Right cardiac atrium (tissue), 5 donors: ENCODE measurements at places on chromosomes 2 and 18. TPM values are rescaled to one million over a fixed set of nuclear protein-coding genes. Genes with fewer than 3 reads are reported as not detected.

DNA sequence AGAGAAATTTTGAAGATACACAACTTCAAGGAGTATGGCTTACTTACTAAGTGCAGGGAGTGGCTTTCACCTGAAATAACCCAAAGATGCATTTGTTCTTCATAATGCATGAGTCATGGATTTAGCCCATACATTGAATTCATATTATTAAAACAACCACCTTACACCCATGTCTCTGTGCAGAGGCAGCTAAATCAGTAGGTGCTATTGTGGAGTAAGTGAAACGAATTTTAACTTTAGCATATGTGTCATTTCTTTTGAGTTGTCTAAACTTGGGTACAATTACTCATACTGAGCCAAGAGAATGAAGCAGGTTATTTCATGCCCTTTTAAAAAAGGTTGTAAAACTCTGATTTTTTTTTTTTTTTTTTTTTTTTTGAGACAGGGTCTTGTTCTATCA is 11.0 kb upstream of the ANKRD29 start:
- no peak for DNase-seq

DNA sequence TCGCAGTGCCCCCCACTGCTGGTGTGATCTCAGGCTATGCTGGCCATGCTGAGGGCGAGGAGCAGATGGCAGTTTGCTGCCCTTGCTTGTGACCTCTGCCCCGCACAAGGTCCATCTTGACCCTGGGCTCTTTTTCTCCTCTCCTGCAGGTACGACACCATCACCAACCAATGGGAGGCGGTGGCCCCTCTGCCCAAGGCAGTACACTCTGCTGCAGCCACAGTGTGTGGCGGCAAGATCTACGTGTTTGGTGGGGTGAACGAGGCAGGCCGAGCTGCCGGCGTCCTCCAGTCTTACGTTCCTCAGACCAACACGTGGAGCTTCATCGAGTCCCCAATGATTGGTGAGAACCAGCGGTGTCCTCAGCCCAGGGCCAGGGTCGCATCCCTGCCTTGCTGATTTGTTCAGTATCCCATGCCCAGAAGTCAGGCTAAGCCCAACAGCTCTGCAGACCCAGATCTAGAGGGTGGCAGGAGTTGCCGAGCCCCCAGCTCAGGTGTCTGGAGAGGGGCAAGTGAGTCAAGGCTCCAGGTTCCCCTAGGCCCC is 223.8 kb downstream of the ATAD2B start:
- DNase-seq: peak; percentile 29

DNA sequence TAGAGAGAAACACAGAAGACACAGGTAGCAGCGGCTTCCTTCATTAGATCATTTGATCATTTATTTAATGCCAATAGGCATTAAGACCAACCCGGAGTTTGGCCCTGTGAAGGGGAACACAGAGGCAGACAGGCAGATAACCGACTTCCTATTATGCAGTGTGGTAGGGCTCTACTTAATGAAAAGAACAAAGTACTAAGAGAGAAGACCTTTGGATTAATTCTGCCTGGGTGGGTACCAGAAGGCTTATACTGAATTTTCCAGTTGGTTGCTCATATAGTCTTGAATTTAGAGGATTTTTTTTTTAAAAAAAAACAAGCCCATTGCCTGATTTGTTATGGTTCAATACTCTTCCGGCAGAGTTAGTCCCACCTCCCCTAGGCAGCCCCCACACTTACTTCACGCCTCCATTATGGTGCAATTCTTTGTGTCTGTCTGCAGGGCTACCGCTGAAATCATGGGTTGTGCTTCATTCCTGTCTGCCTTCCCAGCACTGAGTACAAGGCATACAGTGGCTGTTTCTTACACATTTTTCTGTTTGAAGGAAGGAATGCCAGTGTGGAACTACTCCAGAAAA is 244.3 kb upstream of the APCDD1 start:
- no peak for DNase-seq

The MGAT4A gene
- total RNA-seq: 24.9 TPM

The WDR7 gene
- 26.7 TPM for total RNA-seq

DNA sequence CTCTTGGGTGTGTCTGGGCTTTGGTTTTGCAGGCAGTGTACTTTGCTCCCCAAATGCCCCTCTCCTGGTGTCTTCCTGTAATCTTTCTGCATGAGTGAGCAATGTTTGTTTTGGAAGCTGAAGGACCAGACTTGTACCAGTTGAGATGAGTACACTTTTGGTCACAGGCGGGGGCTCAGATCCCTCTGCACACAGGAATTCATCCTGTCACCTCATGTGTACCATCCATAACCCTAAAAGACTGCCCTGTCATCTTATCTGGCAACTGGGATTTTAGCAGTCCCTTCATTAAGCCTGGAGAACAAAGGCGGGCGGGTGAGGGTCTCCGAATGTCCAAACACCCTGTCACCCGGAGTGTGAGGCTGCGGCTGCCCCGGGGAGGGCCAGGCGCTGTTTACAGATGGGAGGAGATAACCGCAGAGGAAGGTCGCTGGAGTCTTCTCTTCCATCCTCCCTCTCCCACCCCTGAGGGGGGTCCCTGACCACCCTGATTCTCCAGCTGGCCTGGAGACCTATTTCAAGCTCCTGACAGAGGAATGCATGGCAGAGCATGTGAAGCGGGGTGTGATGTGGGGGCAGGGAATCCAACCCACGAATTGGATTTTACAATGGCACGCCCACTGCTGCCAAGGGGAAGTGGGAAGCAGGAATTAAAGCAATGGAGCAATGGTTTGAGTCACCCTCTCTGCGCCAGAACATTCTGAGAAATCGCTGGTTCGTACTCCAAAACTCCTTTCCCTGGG is 158.2 kb upstream of the MYCN start:
- no peak for DNase-seq

DNA sequence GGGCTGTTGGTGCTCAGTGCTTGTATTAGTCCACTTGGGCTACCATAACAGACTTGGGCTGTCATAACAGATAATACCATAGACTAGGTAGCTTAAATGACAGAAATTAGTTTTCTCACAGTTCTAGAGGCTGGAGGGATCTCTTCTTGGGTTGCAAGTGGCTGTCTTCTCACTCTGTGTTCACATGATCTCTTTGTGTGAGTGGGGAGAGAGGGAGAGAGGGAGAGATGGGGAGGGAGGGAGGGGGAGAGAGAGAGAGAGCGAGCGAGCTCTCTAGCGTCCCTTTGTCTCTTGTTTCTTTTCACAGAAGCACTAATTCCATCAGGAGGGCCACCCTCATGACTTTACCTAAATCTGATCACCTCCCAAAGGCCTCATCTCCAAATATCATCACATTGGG is 4.5 kb upstream of the XRCC5 start:
- DNase-seq: no peak

- no peak for DNase-seq
Observed at GRCh38 chr2:85212841-85213240, 79.6 kb downstream of the TCF7L1 start.

The TUBB8B gene
- total RNA-seq: not detected

- DNase-seq: no peak
Observed at GRCh38 chr2:137115081-137115794, 349.9 kb downstream of the THSD7B start.

DNA sequence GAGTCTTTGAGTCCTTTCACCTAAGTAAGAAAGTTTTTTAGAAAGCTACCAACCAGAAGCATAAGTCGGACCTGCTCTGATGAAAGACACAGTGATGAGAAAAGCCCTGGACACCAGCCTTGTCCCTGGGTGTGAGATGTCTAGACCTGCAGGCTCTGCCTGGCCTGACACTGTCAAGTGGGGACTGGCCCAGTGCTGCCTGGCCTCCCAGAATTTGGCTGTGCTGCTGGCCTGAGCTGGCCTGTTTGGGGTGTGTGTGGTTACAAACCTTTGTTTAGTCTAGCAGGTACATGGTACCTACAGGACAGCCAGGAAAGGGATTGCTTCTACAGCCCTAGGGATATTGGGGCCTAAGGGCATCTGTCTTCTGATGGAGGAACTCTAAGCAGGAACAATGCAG is 48.3 kb downstream of the ASB1 start:
- no peak for DNase-seq

The METAP1D gene
- 4.8 TPM for total RNA-seq

GRCh38 chr18:46750626-46751025 is 6.2 kb downstream of the ST8SIA5 start:
- DNase-seq: no peak
